ENCODE measurements at places on chromosomes 1 and 21. TPM values are rescaled to one million over a fixed set of nuclear protein-coding genes. Genes with fewer than 3 reads are reported as not detected.

NCMAP gene
- total RNA-seq = 0.49 TPM

PDE9A gene
- total RNA-seq = 3.4 TPM

TTLL10 gene
- 0.39 TPM for total RNA-seq

TFF3 gene
- 5.1 TPM for total RNA-seq
